ENCODE measurements at places on chromosomes 12 and 14.
A peak's percentile ranks its signal among the peaks of the same experiment; 100 is the strongest.

DNA sequence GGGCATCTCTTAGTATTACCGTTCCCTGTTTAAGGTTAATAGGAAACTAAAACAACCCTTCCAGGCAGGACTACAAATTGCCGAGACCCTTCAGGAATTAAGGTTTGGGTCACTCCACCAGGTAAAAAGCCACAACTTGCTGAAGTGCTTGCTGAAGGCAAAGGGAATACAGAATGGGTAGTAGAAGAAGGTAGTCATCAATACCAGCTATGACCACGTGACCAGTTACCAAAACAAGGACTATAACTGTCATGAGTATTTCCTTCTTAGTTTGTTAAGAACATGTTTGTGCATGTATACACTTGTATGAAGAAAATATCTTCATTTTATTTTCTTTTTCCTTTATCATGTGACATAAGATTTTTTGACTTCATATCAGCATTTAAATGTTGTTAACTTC lies 578.7 kb upstream of the FBXO33 start:
- no peak for DNase-seq

DNA sequence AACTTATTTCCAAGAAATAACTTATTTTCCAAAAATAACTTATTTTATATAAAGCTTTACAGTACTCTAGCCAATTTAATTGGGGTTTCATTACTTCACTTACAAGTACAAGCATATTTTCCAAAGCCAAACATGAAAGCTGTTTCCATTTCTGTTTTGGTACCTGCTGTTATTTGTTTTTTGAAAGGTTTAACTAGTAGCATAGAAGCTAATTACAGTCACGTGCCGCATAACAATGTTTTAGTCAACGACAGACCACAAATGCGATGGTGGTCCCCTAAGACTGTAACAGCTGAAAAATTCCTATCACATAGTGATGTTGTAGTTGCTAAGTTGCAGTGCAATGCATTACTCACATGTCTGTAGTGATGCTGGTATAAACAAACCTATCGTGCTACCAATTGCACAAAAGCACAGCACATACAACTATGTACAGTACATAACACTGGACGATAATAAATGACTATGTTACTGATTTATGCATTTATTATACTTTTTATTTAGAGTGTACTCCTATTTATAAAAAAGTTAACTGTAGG lies 21.7 kb downstream of the PTPN21 start:
- DNase-seq, result no peak

DNA sequence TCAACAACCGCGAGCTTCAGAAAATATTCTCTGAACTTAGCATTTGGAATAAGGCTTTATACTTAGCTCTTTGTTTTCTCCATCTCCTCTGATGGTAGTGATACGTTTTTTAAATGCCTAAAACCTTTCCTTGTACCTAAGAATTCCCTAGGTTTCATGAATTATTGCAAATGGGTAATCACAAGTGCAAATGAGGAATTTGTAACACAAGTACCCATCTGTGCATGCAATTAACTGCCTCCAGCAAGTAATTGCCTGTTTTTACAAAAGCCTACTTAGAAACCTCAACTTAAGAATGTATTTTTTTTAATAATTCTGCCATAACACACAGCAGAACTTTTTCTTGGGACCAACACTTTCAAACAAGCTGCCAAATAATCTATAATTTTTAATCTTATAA lies 149.2 kb downstream of the PHLDA1 start:
- no peak for DNase-seq

- DNase-seq, result no peak
Measured at GRCh38 chr14:103456167-103456835, 66.3 kb downstream of the CKB start.

DNA sequence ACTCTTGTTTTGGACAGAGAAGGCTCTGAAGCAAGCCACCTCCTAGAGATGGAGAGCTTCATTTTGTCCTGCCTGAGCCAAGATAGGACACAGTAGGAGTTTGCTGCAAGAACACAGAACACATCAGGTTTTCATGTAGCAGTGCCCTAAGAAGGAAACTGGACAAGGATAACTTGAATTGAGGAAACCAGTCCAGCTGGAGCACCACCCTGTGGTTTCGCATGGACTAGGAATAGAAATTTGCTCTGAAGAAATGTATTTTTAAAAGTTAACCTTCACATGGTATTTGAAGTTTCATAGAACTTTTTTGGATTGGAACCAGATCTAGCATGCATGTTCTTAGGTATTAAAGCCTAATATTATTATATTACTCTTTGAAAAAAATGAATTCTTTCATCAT lies 68.8 kb downstream of the RERG start:
- DNase-seq, result no peak

GRCh38 chr14:96117101-96117897 lies 78.1 kb downstream of the C14orf132 start:
- no peak for DNase-seq

DNA sequence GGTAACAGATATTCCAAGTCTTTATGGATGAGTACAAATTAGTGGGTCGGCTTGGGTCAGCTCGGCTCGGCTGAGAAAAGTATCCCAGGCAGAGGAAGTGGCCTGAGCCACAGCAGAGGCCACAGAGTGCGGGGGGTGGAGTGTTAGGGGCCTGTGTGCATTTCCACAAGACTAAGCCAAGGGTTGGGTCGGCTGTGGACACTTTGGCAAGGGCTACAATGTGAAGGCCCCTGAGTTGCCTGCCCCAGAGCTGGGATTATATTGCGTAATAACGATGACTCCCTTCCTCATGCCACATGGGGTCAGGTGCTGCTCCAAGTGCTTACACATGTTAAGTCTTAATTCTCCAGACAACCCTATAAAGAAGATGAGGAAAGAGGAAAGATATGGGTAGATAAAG lies 11.4 kb downstream of the EVL start:
- DNase-seq, result no peak

DNA sequence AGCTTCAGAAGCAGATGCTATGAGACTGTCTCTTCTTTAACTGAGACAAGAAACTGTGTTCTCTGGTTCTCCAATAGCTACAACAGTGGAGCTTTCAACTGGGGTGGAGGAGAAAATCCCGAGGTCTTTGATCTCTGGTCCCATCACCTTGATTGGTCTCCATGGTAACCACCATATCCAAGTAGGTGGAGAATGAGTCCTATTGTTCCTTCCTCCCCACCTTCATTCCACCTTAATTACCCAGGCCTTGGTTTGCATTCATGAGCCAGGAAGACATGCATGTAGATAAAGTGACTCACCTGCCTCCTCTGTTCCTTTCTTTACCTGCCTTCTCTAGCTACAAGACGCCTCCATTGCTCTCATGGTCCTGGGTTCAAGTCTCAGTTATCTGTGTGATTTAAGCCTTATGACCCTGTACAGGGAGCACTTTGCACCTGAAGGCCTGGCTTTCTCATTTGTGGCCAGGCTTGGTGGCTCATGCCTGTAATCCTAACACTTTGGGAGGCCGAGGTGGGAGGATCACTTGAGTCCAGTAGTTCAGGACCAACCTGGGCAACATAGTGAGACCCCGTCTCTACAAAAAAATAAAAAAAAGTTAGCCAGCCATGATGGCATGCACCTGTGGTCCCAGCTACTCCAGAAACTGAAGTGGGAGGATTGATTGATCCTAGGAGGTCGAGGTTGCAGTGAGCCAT lies 157.7 kb upstream of the TBX3 start:
- DNase-seq, result no peak

GRCh38 chr12:113260636-113261300 lies 39.5 kb downstream of the TPCN1 start:
- DNase-seq, result no peak

GRCh38 chr12:107598906-107599305 lies 86.7 kb upstream of the PWP1 start:
- no peak for DNase-seq

DNA sequence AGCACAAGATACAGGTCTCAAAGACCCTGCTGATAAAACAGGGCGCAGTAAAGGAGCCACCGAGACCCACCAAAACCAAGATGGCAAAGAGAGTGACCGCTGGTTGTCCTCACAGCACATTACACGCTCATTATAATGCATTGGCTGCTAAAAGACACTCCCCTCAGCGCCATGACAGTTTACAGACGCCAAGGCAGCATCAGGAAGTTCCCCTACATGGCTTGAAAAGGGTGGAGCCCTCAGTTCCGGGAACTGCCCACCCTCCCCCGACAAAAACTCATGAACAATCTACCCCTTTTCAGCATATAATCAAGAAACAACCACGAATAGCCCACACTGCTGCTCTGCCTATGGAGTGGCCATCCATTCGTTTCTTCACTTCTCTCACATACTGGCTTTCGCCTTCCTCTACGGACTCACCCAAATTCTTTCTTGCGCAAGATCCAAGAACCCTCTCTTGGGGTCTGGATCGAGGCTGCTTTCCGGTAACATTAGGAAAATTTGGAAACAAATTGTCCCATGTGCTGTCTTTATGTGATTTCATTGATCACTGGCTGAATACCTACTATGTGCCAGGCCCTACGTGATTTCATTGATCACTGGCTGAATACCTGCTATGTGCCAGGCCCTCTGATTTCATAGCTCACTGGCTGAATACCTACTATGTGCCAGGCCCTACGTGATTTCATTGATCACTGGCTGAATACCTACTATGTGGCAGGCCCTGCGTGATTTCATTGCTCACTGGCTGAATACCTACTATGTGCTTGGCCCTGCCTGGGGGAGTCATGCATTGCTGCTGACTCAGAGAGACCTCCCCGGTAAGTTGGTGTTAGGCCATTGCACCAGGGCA lies 126.4 kb downstream of the PIWIL1 start:
- no peak for DNase-seq

GRCh38 chr14:36973806-36974442 lies 198.5 kb downstream of the SLC25A21 start:
- no peak for DNase-seq

DNA sequence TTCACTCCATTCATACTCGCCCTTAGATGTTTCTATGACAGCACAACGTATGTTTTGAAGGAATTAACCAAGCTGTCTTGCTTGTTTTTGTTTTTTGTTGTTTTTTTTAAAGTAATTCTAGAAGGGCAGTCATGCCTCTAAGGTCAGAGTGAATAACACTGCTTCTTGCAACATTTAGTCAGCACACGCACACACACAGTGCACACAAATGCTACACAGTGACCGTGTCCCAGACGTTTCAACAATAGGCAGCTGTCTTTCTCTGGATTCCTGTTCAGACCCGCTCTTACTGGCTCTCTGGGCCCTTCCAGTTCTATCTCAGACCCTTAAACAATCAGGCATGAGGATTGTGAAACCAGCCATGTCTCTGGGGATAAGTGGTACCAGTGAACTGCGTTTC lies 351.0 kb upstream of the FKBP4 start:
- DNase-seq, result no peak

DNA sequence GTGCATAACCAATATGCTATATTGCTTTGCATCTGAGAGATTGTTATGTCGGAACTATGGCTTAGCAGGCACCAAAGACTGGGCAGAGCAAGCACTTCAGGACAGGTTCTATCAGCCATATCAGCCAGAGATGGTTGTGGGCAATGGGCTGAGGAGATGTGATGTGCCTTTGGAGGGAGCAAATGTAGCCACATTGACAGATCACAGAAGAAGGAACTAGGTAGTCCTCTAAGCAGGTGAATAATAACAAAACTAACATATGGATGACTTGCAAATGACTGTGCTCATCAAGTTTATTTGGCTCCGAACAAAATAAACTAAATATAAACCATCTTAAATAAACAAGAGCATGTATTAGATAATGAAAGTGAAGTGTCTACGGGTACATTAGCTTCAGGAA lies 291.7 kb downstream of the RMST start:
- no peak for DNase-seq

DNA sequence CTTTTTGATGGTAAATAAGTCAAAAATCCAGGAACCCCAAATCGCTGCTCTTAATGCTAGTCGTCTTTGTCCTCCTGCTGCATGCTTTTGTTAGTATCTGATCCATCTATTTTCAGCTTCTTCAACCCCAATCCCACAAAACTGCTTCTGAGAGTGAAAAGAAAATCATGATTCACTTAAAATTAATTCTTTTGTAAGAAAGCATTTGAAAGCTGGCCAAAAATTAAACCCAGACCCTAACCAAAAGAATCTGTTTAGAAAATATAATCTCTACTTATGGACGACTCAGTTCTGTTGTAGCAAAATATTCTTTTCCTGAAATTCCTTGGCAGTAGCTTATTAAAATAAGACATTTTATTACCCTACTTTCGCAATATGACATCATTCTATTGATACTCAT lies 443.6 kb upstream of the SYT1 start:
- DNase-seq, result no peak

GRCh38 chr14:100891501-100892445 lies 11.7 kb downstream of the RTL1 start:
- DNase-seq, result no peak

DNA sequence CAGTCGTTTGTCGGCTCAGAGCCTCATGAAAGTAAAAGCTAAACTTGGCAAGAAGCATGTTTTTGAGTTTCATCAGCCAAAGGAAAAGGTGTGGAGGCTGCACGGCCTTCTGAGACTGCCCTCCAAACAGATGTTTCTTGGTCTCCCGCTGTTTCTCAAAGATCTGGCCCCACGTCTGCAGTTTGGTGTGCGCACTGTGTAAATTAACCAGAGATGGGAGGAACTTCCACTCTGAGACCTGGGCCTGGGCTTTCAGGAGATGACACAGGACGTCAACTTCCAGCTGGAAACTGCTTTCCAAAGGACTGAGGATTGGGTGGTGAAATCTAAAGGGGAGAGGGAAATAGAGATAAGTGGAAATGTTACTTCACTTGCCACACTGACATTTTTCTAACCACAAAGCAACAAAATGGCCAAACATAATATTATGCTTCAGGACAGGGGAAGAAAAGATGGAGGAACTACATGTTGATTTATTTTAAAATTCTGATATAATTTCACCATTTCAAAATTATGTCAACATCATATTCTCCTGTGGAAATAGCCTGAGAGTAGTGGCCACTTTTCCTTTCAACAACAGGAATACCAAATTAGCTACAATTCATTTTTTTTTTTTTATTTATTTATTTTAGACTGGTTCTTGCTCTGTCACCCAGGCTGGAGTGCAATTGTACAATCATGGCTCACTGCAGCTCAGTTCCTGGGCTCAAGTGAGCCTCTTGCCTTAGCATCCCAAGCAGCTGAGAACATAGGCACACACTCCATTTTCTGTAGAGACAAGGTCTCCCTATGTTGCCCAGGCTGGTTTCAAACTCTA lies 27.6 kb downstream of the KICS2 start:
- no peak for DNase-seq

DNA sequence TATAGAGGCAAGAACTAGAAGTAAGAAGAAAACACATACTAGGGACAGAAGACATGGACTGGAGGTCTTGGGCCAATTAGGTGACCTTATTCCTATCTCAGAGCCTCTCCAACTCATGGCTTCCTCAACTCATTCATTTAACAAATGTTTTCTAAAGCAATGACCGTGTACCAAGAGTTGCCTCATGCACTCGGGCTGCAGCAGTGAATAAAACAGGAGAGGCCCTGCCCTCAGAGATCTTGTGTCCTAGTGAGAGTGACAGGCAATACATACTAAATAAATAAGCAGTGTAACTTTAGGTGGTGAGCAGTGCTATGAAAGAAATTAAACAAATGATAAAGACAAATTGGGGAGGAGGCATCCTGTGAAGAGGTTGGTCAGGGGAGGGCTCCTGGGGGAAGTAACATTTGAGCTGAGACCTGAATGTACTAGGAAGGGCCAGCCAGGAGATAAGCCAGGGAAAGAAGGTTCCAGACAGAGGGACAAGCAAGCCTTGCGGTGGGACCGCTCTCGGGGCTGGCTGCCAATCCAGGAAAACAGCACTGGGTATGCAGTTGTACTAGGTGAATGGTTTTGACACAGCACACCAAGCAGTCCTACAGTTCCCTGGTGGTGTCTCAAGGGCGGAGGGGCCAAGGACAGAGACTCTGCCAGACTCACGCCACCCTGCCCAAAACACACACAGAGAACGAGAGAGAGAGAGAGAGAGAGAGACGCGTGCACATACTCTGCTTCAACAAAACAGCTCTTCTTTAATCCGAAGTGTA lies 1.3 kb downstream of the NINJ2 start:
- peak; percentile 52 for DNase-seq

Data from heart right ventricle (tissue), 16 donors.